ENCODE measurements at places on chromosomes 3 and 15.

GRCh38 chr15:61155741-61156700 is 73.1 kb downstream of the RORA start:
- peak; percentile 26 for DNase-seq

DNA sequence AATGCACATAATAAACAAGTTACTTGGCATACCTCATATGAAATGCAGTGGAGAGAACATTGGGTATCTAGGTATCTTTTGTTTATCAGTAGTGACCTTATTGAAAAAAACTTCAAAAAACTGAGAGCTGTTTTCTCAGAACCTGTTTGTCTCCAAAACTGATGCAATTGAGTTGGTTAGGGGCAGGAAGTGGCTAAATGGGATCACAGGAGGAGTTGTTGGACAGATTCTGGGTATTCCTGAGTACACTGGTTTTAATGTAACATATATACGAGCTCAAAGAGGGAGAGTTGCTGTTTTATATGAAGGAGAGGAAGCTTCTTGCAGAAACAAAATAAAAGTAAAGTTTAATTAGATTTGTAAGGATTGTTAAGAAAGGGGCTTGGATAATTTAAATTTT is 159.5 kb downstream of the C3orf70 start:
- no peak for DNase-seq

DNA sequence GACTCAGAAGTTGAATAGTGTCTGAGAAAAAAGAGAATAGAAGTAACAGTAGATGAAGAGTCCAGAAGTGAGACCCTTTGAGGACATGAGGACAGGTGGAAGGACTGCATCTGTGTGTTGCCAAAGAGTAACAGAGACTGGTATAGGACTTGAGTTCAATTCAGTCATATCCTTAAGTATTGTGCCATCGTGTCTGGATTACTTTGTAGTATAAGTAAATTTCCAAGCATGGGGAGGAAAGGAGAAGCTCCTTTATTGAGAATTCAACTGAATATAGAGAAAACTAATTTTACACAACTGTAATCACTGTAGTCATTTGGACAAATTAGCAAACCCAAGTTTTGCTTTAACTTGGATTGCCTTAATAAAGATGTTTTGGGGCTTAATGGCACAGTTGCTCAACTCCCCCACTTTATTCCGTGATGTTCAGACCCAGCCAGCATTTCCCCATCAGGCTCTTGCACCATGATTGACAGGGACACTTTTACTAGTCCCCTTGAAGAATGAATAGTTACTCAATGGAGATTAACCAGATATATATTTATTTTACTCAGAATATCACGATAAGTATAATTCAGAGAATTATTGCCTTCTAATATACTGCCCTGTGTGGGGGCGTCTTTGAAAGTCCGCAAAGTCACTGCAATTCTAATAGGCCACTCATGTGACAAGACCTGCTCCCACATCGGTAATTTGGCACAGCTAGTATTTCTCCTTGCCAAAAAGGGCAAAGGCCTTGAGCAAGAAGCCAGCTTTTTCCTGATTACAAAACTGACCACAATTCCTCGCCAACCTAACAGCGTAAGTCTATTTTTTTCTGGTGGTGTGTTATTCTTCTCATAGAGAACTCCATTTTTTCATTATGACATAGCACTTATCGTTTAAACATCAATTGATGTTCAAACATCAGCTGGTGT is 61.3 kb downstream of the PPARG start:
- no peak for DNase-seq

GRCh38 chr15:39434751-39435238 is 146.1 kb upstream of the THBS1 start:
- no peak for DNase-seq

DNA sequence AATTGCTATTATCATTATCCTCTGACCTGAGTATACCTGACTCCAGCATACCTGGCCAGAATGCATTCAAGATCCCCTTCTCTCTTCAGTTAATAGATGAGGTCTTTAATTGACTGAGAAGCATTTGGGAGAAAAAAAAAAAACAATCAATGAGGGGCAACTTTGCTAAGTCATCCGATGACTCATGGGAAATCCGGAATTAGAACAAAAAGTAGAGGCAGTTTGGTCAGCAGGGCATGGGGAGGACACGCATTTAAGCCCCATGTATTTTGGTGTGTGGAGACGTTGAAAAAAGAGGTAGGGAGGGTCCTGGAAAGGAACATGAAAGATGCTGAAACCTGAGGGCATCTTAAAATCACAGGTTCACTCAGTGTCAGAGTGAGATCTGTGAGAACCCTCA is 256.2 kb downstream of the RORA start:
- DNase-seq = peak; percentile 16

GRCh38 chr15:27043770-27044169 is 72.8 kb downstream of the GABRG3 start:
- no peak for DNase-seq

DNA sequence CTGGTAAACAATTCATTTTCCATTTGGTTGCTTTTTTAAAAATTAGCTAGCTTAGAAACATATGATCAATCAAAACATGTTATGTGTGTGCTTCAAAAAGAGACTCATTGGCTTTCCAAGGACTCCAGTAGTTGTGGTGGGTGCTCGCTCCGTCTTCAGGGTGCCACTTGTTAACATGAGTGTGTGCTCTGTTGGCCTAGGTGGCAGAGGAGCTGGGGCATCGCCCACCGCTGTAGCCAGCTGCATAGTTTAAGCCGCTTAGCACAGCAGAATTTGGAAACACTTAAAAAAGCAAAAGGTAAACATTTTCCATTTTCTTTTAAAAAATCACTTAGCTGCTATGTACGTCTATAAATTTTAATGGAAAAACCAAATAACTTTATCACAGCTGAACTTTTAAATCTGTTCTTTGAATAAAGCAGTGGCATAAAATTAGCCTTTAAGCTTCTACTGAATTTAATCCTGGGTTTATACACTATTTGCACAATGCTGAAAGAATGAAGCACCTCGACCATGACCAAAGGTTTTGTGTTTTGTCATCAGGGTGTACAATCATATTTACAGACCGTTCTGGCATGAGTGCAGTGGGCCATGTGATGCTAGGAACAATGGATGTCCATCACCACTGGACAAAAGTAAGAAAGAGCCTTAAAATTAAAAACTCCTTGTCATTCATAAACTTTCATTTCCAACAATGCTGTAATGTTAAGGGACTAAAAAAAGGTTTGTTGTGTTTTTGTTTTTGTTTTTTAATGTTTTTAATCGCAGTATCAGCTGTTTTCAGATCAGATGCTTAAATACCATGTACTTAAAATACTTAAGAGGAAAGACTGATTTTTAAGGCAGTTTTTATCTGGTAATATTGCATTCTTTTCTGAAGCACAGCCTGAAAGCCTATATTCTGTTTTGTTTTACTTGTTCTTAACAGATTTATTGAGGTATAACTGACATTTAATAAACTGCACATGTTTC is 57.9 kb downstream of the TCAIM start:
- no peak for DNase-seq

DNA sequence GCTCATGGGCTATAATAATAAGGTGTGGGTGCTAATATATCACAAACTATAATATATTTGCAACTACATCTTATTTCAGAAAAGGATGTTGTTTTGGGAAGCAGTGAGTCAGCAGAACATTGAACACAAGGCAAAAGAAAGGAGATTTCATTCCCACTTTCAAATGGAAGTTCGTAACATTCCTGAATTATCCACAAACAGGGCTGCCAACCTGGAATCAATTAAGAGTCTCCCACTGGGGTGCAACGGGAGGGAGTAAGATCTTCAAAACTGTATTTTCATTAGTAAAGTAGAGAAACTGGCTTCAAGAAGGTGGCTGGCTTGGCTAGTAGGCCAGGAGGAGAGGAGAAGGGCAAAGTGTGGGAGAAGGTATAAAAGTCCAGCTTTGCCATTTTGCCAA is 479.6 kb downstream of the CNTN3 start:
- no peak for DNase-seq

Data from mammary epithelial cell (primary cell).